ENCODE measurements at places on chromosomes 3 and 15.
A peak's percentile ranks its signal among the peaks of the same experiment; 100 is the strongest.

DNA sequence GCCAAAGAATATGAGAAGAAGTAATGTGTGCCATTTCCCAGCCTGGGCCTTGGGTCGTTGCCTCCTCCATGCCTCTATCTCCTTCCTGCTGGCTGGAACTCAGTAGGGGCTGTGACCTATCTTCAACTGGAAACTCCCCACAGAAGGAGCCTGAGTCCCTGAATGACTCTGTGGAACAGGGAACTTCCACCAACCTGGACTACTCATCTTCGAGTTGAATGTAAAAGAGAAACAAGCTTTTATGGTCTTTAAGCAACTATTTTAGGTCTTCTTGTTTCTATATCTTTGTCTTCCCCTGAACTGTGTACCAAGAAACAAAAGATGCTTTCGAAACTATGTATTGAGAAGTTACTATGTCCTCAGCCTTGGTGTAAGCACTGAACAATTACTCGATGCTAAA is 355.3 kb upstream of the NR2F2 start:
- DNase-seq = no peak

DNA sequence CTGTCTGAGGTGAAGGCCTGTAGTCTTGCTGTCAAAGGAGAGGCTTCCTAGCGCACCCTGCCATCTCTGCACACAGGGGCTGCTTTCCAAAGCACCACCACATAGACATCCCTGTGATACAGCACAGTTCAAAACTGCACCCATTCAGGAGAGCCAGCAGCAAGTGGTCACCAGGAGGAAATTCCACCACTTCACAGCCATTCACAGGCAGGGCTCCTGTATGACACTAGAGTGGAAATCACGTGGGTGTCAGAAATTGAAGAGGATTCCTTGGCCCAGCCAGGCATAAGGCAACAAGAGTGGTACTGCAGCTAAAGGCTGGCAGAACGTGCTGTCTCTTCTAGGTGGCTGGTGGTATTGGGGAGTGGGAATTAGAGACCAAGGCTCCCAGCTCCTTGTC is 102.8 kb downstream of the RFTN1 start:
- no peak for DNase-seq

- DNase-seq = no peak
Observed at GRCh38 chr15:40747685-40748631, 7.1 kb downstream of the RMDN3 start.

GRCh38 chr15:66982816-66983215 is 82.6 kb upstream of the SMAD3 start:
- no peak for DNase-seq

DNA sequence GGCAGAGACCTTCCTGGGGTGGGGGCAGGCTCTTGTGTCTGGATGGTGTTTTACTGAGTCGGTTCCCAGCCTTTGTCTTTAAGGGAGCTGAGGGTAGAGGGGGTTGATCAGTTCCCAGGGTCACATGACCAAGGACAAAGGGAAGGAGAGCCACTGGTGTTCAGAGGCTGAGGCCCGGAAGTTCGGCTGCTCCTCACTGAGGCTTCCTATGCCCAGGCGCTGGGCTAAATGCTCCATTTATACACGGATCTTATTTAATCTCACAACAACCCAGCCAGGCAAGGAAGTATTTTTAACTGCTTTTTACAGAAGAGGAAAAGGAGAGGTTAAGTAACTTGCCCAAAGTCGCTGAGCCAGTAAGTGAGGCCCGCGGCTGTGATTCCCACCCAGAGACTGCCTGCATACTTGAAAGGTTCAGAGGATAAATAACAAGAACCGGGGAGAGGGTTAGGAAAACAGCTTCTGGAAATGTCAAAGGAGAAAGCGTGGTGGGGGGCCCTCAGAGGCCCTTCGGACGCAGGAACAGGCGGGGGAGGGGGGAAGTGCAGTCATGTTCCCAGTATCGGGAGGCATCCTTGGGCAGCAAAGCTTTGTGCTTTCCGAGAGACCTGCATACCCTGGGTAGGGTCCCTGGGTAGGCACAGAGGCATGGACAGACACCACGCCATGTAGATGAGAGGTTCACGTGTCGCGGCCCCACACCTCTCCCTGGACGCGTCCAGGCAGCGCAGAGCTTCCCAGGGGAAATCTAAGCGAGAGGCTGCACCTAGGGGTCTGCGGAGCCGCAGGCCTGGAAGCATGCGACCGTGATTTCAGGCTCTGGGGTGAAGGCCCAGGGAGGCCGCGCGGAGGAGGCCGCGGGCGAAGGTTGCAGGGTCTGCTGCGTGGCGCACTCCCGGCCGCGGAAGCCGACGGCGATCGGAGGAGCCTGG is 21.3 kb downstream of the EPHB3 start:
- DNase-seq = no peak

- no peak for DNase-seq
Observed at GRCh38 chr3:176051766-176052165, 1145.5 kb downstream of the TBL1XR1 start.

DNA sequence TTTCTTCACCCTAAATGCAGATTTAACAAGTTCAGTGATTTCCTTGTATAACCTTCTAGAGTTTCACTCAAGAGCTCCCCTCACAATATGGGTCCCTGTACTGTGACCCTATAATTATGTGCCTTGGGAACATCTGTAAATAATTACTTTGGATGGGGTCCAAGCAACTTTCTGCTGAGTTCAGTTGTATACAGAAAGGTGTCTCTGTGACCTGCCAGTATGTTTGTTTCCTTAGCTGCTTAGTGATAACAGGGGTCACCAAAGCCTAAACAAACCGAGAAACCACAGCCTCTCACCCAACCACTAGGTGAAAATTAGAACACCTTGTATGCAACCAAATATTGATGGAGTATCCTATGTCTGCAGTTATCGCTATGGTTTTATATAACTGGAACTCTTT is 29.8 kb upstream of the SLC25A36 start:
- DNase-seq = no peak

GRCh38 chr3:11245276-11245675 is 26.9 kb upstream of the ATG7 start:
- peak; percentile 34 for DNase-seq

GRCh38 chr3:134448664-134449063 is 37.1 kb downstream of the ANAPC13 start:
- no peak for DNase-seq

- DNase-seq = no peak
Observed at GRCh38 chr3:15155840-15156360, 50.1 kb upstream of the CAPN7 start.

DNA sequence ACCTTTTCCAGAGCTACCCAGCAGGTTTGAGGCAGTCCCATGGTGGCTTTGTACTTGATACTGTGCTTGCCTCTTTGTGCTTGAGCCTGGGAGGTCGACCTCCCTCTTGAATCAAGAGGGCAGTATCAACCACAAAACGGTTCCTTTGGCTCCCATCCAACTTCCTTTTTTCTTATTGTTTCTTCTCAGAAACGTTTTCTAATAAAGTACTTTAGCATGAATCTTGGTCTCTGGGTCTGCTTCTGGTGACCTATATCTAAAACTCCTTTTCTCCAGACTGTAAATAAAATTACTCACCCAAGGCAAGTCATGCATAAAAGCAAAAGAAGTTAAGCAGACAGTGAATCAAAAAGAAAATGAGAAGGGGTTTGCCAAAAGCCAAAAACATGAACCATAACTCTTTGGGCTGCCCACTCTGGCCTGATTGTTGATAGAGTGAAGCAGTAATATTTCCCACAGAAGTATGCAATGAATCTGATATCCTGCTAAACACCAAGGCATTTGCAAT is 112.2 kb upstream of the SLC4A7 start:
- peak; percentile 72 for DNase-seq

- no peak for DNase-seq
Observed at GRCh38 chr3:89256882-89257281, 149.5 kb downstream of the EPHA3 start.

GRCh38 chr15:74428442-74428787 is 5.3 kb downstream of the SEMA7A start:
- DNase-seq = no peak

GRCh38 chr3:44870375-44871061 is 3.9 kb upstream of the TGM4 start:
- DNase-seq = no peak

GRCh38 chr15:69929905-69930630 is 167.6 kb downstream of the TLE3 start:
- no peak for DNase-seq

- no peak for DNase-seq
Observed at GRCh38 chr3:10416730-10417300, 88.6 kb downstream of the ATP2B2 start.

- no peak for DNase-seq
Observed at GRCh38 chr3:112472691-112473090, 26.6 kb downstream of the BTLA start.

DNA sequence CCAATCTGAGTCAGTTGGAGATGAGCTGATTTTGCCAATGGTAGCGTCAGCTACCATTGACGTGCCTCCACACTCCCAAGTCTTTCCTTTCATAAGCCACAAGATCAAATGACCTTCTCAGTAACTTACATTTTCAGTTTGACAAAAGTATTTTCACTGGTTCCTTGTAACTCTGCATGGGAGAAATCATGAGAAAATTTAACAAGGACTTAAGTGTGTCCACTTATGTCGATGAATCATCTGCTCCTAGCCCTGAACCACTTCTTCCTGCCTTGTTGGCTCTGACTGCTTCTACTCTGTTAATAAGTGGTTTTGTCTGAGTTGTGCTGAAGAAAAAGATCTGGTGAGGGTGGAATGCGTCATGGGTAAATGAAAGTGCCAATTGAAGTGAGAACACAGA is 101.2 kb downstream of the NFKBIZ start:
- peak; percentile 66 for DNase-seq

DNA sequence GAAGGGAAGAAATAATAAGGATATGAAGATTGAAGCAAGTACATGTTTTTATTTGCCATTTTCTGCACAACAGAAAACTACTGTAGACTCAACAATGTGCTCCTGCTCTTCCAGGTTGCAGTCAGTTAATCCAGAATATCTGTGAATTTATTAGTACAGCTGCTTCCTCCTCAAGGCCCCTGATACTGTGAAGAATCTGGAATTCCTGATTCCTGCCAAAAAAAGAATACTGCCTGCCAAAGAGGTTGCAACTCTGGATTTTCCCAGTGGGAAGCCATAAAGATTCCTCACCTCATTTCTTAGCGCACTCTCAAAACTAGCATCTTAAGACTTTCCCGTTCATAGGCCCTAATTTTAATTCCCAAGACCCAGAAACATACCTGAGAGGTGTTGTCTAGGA is 33.6 kb upstream of the LRRC3B start:
- no peak for DNase-seq

GRCh38 chr3:138271189-138271794 is 58.4 kb downstream of the NME9 start:
- DNase-seq = peak; percentile 10

DNA sequence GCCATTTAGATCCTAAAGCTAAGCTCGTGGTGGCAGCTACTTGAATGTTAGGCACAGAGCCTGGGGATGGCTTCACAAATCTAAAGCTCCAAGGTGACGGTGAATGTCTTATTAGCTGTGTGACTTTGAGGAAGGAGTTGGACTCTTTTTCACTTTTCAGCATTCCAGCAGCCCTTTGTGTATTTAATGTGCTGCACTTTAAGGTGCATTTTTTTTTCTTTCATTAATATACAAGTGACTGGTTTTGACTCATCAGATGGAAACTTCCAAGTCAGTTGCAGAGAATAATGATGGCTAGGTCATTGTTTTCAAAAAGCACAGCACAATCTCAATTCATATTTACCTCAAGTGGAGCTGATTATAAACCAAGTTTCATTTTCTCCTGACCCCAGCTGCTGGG is 55.8 kb downstream of the TMED3 start:
- no peak for DNase-seq

- no peak for DNase-seq
Observed at GRCh38 chr3:78022232-78022631, 982.3 kb downstream of the ROBO2 start.

DNA sequence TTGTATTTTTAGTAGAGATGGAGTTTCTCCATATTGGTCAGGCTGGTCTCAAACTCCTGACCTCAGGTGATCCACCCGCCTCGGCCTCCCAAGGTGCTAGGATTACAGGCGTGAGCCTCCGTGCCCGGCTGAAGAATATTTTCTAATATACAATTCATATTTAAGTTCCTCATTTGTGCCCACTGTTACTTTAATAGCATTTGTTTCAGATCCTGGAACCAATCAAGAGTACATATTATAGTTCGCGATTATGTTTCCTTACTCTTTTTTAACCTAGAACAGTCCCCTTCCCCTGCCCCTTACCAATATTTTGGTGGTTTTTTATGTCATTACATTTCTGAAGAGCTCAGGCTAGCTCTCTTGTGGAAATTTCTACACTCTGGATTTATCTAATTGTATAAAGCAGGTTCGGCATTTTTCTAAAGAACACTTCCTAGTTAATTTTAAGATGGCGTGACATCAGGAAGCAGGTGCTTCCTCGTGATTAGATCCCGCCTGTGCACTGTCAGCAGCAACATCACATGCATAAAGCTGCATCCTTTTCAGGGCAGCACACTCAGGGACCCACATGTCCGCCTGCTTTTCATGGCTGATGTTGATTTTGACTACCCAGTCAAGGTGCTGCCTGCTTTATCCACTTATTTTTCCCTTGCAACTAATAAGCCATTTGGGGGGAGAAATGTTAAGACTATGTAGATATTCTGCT is 88.7 kb upstream of the EPHB3 start:
- DNase-seq = no peak

- DNase-seq = peak; percentile 35
Observed at GRCh38 chr3:105798381-105798934, 70.4 kb downstream of the CBLB start.

GRCh38 chr15:60590935-60591495 is 112.1 kb upstream of the ICE2 start:
- peak; percentile 64 for DNase-seq

DNA sequence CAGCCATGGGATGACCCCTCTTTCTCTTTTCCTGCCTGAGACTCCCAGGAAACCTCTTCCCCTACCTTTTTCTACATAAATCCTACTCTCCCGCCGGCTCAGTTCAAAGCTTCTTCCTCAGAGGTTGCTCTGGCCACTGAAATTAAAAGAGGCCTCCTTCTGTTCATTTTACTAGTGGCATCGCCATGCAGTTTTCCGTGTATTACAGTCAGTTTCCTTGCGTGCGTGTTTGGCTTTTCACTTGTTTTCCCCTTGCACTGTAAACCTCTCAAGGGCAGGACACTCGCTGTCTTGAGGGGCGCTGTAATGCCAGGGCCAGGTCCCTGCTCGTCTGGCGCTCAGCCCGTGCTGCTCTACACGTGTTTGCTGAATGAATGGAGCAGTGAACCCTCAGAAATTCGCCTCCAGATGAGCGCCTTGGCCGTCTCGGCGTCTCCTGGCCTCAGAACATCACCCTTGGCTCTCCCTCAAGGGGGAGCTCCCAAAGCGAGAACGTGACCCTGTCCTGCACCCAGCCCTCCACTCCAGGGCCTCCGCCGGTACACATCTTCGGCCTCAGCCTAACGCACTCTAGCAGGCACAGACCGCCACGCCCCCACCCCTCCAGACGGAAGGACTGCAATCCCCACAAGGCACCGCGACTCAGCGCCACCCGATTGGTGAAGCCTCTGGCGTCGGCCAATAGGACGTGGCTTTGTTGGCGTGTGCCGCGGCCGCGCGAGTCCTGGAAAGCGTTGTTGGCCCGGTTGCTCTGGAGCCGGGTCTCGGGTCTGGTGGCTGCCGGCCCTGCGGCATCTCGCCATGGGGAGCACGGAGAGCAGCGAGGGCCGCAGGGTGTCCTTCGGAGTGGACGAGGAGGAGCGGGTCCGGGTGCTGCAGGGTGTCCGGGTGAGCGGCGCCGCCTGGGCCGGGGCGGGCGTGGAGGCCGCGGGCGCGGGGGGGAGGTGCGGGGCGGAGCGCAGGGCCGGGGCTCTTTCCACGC is at the start of gene CHCHD6:
Gene CHCHD6 (plus strand): TSS at position 729 of the 982 bp plus-strand sequence. CDS start 73 bp downstream, at position 802.
- DNase-seq = peak; percentile 97

- peak; percentile 69 for DNase-seq
Observed at GRCh38 chr15:69729167-69729748, 276.6 kb downstream of the RPLP1 start.

GRCh38 chr3:42720126-42720525 is 17.5 kb upstream of the HHATL start:
- no peak for DNase-seq
